Melanocyte of skin (primary cell): ENCODE measurements at places on chromosomes 2 and 18. TPM values are rescaled to one million over a fixed set of nuclear protein-coding genes. Genes with fewer than 3 reads are reported as not detected.

Gene TMEM198
- total RNA-seq: 3.6 and 6.5 TPM in 2 replicates

Gene SH2D6
- total RNA-seq: 0.33 TPM in 1 of 2 replicates, not detected in the other

Gene PDE1A
- total RNA-seq: under 0.01 TPM in 1 of 2 replicates, not detected in the other

Gene LRATD1
- total RNA-seq: not detected in 2 replicates

Gene DYSF
- 0.31 and 0.33 TPM in 2 replicates for total RNA-seq

Gene GAL3ST2
- not detected in 2 replicates for total RNA-seq

Gene G6PC2
- total RNA-seq: not detected in 2 replicates

Gene L3MBTL4
- total RNA-seq: under 0.01 and 0.36 TPM in 2 replicates

Gene TRIM43
- total RNA-seq: not detected in 2 replicates
